ENCODE measurements at places on chromosomes 4 and X.

- no peak for DNase-seq
These were observed 549.5 kb upstream of the SMIM31 start for GRCh38 chr4:164204434-164204833.

DNA sequence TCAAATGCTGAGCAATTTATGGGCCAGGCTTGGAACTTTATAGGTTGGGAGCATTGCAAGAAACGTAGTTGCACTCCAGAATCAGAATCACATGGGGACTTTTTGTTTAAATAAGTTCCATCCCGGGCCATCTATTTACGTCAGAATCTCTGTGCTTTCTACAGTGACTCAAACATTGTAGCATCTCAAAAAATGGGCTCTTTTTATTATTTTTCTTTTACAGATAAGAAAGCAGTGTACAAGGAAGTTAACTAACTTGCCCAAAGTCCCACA, 10.2 kb downstream of the CC2D2A start:
- peak; percentile 88 for DNase-seq

DNA sequence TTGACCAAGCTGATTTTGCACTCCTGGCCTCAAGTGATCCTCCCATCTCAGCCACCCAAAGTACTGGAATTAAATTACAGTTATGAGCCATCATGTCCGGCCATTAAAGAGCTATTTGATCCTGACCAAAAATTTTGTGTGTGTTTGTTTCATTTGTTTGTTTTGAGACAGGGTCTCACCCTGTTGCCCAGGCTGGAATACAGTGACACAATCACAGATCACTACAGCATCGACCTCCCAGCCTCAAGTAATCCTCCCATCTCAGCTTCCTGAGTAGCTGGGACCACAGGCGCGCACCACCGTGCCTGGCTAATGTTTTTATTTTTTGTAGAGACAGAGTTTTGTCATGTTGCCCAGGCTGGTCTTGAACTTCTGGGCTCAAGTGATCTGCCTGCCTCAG, 82.9 kb upstream of the RBPJ start:
- DNase-seq = no peak

DNA sequence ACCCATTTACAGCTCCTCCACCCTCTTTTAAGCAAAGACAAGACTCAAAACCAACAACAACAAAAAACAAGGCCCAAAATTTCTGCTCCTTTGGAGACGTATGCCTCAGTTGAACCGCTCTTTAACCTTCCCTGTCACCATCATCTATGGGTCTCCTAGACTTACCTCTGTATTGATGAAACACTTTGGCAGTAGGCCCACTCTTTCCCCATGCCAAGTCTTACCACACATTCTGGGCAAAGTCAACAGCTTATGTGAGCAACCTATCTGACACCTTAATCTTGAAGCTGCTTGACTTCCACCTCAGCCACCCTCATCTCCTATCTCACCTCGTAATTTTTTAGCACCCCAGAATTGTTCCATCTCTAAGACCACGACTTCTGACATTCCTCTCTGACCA, 99.7 kb upstream of the CXorf66 start:
- no peak for DNase-seq

DNA sequence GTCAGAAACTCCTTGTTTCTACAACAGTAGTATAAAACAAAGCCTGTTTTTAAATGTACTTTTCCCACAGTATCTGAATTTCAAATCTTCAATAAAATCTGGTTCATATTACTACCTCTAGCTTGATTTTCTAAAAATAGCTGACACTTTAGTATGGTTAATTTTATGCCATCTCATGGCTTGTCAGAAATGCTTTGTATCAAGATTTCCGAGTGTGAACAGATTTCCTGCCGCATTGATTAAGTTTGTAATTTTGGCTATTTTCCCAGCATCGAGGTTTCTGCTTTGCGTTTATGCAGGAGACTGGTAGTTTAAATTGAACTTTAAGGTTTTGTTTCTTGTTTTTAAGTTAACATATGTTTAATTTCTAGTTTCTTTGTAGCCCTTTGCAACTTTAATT, 44.2 kb downstream of the CLCN3 start:
- peak; percentile 38 for DNase-seq

GRCh38 chr4:76605099-76605563, 170.1 kb downstream of the SHROOM3 start:
- DNase-seq = no peak

DNA sequence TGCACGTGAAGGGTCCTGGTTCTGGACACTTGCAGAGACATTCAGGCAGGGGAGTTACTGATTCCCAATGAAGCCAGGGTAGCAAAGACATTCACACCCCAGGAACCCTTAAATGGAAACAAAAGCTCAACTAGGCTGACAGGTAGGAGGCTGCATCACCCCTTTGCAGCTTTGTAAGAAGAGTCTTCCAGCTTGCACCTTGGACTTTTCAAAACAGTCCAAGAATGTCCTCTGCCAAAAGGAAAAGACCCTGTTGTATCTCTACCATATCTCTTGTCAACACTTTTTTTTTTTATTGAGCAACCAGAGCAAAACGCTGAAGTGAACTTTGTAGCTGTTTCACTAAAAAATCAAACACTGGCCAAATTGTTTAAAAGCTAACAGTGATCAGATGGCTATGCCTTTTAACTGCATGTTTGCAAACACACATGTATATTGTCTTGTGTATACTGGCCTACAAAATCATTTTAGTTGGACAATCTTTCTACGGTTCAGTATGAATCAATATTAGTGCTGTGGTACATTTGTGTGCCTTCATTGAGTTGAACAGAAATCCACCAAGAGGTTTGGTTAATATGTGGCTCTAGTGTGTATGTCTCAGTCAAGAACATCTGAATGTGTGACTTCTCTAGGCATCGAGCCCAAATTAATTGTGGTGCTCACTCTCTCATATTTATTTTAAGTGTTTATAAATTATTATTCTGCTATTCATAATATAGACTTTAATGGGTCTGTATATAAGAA, 18.5 kb upstream of the WWC2 start:
- no peak for DNase-seq

Data from fibroblast of the aortic adventitia (primary cell).